ENCODE measurements at places on chromosomes 1 and 21.

DNA sequence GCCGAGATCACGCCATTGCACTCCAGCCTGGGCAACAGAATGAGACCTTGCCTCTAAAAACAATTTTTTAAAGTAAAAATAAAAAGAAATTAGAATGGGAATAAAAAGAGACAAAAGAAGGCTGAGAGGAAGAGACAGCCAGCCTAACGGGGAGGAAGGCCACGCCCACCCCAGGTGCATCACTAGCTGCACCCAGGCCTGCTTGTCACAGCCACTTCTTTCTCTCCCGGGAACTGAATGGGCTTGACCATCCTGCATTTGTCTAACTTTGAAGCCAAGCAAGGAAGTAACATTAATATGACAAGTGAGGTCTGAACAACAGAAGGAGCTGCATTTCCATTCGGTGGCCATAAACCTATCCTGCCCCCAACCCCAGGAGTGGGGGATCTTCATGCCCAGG, 20.8 kb upstream of the EFNA1 start:
- DNase-seq, result no peak

DNA sequence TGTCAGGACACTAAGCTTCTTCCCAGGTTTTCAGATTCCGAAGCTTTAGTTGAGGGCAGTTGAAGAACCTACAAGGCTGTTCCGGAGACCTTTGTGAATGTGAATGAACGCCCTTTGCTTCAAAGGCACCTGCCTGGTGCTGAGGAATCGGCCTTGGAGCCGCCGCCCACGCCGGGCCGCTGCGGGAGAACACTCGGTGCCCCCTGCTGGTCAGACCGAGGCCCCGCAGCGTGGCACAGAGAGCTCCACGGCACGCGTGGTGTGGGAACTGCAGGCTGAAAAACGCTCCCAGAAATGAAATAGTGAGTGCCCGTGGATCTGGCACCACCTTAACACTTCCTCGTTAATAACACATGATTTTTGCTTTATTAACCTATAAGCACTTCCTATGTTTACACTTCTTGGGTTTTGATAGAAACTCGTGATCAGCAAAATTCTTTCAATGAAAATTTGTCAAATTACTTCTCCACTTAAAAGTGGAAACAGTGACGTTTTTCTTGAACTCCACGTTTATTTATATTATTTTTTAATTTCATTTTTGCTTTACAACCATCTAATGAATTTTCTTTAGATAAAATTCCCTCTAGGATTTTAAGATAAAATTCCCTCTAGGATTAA, 460.6 kb downstream of the DSCAM start:
- peak; percentile 43 for DNase-seq

GRCh38 chr1:29519788-29520110, 283.4 kb downstream of the PTPRU start:
- peak; percentile 61 for DNase-seq

- DNase-seq, result peak; percentile 26
Measured at GRCh38 chr1:184893695-184894094, 80.6 kb downstream of the NIBAN1 start.

- peak; percentile 68 for DNase-seq
Measured at GRCh38 chr1:22750685-22751051, 40.0 kb downstream of the EPHB2 start.

DNA sequence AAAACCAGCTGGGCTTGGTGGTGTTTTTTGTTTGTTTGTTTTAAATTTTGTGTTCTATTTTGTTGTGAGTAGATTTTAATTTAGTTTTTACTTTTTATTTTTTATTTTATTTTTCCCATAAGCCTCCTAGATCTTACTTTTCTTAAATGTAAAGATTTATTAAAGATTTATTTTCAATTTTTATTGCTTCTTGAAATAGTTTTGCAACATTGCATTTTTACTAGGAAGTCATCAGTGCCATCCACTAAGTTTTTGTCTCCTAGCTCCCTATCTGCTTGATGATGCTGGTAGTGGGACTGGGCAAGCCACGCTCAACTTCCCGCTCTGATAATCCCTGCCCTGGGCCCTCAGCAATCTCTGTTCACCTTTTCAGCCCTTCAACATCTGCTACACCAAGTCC, 175.4 kb downstream of the CDC7 start:
- DNase-seq, result no peak

- peak; percentile 69 for DNase-seq
Measured at GRCh38 chr21:33286600-33287456, 20.7 kb downstream of the IL10RB start.

Measured in muscle of leg (tissue), 16 donors.